Stimulated activated CD8-positive, alpha-beta memory T cell treated with anti-CD3 and anti-CD28 coated beads, Interleukin-4, amount 100 ng/mL, for 4 hours (primary cell): ENCODE measurements at places on chromosomes 16 and 17.

- peak; percentile 39 for DNase-seq
Observed at GRCh38 chr17:42101513-42102292, 3.4 kb upstream of the ZNF385C start.

GRCh38 chr16:84754956-84755672 is 55.3 kb downstream of the USP10 start:
- no peak for DNase-seq

DNA sequence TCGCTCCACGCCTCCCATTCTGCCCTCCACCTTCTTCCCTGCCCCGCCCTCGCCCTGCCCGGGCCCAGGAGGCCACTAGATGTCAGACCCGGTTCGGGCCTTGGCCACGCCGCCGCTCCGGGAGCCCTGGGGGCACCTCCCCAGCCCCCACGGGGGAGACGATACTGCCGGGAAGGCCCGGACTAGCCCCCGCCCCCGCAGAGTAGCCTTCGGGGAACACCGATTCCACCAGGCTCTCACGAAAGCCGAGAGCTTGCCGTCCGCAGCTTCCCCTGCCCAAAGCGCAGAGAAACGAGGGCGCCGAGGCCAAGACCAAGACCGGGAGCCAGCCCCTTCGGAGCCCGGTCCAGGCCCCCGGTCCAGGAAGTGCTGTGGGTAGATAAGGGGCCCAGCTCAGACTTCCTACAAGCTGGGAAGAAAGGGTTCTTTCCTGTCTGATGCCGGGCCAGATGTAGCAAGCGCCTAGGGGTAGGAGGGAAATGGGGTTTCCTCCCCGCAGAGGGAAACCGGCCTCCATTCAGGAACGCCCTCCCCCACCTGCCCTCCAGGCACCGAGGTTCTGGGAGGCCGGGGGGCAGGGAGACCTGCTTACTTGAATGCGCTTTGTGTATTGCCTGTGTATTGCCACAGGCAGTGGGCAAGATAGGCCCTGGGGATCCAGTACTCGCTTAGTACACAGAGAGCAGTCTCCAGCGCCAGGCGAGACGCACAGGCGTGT is 806 bp upstream of the CYB561 start:
- no peak for DNase-seq

DNA sequence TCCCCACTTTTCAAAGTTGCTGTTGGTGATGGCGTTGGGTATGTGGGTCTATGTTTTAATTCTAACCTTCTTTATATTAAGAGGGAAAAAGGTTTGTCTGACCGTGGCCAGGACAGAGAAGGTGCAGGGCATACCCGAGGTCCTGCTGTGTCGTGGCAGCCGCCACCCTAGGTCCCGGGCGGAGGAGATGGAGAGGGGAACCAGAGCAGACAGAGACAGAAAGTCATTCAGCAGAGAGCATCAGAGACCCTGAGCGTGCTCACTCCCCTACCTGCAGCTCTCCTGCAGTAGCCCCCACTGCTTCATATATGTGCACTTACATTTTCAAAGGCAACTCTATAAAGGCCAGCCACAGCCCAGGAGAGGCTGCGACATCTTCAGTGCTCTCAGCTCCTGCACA is 327.2 kb upstream of the TNRC6C start:
- no peak for DNase-seq

- DNase-seq: no peak
Observed at GRCh38 chr17:69958063-69958462, 117.0 kb upstream of the KCNJ16 start.

DNA sequence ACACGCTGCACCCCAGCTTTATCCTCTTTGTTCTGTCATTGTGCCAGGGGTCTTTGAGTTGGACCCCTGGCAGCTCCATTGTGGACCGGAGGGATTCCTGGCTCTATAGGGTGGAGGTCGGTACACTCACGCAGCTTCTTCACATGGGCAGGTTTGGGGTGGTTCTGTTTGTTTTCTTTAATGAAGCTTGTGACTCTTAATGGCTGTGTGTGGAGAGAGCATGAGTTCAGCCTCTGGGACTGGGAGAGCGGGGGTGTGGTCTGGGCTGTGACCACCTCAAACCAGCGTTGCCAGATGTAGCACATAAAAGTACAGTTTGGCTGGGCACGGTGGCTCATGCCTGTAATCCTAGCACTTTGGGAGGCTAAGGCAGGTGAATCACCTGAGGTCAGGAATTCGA is 21.2 kb upstream of the NAGLU start:
- DNase-seq: no peak

DNA sequence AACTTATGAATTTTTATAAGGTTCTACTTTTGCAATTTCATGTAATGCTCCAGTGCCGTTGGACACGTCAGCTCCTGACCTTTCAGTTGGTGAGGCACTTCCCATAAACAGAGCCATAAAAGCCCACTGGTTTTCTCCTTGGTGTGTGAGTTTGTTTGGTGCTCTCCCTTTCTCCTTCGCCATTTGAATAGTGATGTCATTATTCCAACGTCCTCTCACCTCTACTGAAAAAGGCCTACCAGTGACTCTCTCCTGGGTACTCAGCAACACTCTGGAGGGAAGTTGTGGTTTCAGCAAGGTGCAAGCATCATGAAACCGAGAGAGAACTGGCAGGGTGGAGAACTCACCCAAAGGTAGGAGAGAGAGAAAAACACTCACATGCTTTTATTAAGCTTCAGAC is 29.6 kb upstream of the HNF1B start:
- no peak for DNase-seq

DNA sequence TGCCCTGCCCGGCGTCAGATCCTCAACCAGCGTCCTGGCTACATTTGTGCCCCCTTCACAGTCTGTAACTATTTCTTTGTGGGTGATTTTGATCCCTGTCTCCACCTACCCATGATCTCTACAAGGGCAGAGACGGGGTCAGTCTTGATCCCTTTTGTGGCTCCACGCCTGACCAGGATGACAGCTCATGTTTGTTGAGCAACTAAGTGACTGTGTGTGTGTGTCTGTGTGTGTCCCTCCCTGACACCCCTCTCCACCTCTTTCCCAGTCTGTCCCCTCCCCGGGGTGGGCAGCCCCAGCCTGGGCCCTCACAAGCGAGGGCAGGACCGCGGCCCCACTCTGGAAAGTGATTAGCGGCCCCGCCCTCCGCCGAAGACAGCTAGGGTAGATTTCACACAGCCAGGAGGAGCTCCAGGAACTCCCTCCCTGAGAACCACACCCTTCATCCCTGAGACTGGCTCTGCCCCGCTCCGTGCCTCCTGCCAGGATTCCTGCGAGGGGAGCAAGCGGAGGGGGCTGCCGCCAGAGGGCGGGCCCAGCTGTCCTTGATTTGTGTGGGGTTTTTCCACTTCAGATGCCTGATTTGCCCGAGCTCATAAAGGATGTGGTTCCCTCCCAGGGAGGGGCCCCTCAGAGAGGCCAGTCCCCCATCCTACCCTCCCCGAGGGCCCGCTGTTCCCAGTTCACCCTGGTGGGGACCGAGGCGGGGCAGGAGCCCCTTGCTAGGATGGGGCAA is 5.3 kb upstream of the HS3ST6 start:
- no peak for DNase-seq

DNA sequence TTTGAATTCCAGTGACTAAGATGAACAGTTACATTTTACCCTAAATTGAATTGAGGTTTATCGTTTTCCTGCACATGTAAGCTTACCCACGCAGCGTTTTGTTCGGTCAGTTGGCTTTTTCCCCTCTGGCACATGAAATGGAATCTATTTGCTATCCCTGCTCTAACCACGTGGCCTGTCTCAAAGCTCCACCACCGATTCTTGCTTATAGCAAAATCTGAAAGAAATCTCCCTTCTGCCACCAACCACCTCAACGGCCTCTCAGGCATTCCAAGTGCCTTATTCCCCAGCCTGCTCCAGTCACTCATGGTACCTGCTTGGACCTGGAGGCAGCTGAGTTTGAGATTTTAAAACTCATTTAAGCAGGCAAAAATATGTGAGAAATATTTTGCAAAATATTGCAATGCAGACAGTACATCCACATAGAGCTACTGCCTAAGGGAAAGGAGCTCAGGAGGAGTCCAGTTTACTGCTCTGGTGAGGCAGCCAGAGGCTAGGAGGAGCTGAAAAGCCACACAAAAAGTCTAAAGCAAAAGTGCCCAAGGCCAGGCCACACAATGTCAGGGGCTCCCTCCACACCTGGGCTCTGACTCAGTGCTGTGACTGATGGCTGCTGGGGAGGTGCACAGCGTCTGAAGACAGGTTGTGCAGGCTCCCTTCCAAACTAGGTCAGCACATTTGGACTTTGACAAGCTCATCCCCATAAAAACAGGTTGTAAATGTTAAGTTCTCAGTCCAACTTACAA is 26.4 kb downstream of the ARHGAP17 start:
- no peak for DNase-seq

DNA sequence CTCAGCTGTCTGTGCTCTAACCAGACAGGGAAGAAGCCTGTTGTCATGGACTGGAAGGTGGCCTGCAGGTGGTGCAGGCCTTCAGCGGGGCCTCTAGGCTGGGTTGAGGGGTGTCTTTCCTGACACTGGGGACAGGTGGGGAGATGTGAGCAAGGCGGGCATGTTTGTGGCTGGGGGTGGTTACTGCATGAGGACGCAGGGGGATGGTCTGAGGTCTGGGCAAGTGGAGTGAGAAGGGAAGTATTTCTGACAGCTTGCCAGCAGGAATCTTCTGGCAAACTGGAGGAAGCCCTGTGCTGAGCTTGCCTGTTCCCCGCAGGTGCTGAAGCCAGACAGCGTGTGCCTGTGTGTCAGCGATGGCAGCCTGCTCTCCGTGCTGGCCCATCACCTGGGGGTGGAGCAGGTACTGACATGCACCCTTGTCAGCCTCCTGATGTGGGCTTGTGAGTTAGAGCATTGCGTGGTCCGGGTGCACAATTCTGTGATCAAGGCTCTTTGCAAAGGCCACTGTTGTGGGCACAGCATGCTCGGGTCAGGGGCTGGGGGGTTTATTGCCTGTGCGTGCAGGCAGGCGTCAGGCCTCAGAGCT is 36.2 kb downstream of the PRMT7 start:
- no peak for DNase-seq

DNA sequence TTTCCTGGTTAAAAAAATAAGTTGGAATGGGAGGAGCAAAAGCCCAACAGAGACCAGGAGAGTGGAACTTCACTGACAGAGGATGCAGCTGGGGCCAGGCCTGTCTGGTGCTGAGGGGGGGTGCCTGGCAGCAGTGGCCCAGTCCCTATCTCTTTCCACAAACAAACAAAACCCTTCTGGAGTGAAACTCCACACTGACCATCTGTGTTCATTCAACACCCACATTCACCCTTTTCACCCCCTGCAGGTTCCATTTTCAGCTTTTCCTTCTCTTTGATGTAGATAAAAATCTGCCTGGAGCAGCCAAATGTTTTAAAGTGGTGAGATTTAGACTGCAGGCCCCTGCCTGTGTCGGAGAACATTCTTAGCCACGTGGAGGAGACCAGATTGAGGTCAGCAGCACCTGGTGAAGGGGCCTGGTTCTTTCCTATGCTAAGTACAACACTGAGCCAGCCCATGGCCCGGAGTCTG is 161.4 kb upstream of the CDH11 start:
- no peak for DNase-seq

- no peak for DNase-seq
Observed at GRCh38 chr17:9874722-9875121, 30.3 kb downstream of the RCVRN start.

GRCh38 chr16:72501739-72502593 is 330.0 kb upstream of the PMFBP1 start:
- no peak for DNase-seq

- DNase-seq: no peak
Observed at GRCh38 chr16:72425571-72426341, 253.8 kb upstream of the PMFBP1 start.

DNA sequence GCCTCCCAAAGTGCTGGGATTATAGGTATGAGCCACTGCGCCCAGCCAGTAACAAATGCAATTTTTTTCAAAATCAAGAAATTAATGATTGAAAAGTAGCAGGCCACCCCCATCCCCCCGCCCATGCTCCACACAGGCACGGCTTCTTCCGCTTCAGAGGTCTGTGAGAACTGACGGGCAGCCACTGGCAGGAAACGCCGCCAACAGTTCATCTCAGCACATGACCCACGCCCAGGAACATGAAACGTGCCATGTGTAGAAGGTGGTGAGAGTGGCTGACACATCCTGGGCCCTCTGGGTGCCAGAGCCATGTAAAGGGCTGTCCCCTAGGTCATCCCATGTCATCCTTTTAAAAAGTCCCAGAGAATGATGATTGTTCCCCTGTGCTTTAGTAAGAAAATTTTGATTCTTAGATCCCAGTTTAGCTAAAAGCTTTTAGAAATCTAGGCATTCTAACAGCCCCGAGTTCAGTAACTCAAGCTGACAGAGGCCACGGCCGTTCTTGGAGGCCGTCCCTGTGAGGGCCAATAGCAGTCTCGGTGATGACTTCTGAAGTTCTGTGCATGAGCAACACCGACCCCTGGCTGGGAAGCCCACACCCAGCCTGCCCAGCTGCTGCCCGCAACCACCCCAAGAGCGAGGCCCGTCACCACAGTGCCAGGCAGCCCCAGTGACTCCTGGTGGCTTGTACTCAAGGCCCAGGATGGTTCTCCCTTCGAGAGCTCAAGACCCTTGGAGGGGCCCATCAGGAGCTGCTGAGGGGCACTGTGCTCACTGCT is 52.1 kb downstream of the KLHDC4 start:
- no peak for DNase-seq

- no peak for DNase-seq
Observed at GRCh38 chr17:59028328-59028727, 78.4 kb downstream of the TRIM37 start.

GRCh38 chr17:39132192-39132610 is 19.2 kb downstream of the PLXDC1 start:
- no peak for DNase-seq

- no peak for DNase-seq
Observed at GRCh38 chr17:75003070-75003956, 9.2 kb upstream of the MRPL58 start.

GRCh38 chr16:68972013-68972412 is 128.7 kb downstream of the TANGO6 start:
- no peak for DNase-seq

DNA sequence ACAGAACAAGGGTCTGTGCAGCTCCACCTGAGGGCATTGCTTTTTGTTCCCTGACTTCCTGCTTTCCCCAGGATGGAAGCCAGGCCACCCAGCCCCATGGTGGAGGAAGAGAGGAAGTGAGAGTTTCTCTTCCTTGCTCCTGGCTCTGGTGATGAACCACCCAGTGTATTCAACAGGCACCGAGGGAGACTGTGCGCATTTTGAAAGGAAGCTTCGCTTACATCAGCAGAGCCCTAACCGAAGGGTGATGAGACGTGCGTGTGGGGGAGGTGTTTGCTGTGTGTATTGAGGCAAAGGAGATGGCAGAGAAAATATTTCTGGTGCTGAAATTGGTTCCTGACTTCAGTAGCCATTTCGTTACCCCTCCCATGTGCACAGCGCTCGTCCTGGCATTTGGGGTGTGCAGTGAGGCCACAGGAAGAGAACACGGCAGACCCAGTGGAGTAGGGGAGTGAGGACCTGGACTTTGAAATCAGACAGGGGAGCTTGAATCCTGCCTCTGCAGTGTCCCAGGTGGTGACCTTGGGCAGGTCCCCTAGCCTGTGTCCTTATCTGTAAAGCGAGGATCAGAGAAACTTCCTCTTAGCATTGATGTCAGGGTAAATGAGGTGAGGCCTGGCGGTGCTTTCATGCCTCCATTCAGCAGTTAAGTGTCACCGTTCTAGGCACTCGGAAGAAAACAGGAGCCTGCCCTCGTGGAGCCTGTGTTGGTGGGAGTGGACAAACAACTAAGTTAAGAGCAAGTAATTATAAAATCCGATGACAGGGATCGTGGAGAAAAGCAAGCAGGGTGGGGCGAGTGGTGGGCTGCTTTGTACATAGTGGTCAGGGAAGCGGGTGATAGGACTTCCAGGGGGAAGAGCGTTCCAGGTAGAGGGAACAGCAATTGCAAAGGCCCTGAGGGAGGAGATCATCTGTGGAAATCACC is 7.4 kb downstream of the CMIP start:
- no peak for DNase-seq

- no peak for DNase-seq
Observed at GRCh38 chr17:43402078-43402477, 3.3 kb downstream of the ARL4D start.
